ENCODE measurements at places on chromosomes 6 and 20. TPM values are rescaled to one million over a fixed set of nuclear protein-coding genes. Genes with fewer than 3 reads are reported as not detected.

DNA sequence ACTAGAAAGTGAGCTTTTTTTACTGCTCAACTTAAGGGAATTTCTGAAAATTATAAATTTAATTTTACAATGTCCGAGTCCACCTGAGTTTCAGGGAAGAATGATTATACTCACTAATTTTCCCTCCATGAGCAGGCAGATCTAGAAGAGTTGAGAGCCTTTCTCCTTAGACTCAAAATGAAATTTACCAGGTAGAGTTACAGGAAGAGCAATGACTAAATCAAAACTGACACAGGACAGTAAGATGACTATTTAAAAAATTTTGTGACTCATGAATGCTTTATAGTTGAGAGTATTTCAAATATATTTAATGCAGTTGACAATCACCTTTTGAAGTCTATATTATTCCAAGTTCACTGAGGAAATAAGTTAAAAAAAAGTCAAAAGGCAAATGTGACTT, 198.1 kb upstream of the NRSN1 start:
- DNase-seq, result no peak

DNA sequence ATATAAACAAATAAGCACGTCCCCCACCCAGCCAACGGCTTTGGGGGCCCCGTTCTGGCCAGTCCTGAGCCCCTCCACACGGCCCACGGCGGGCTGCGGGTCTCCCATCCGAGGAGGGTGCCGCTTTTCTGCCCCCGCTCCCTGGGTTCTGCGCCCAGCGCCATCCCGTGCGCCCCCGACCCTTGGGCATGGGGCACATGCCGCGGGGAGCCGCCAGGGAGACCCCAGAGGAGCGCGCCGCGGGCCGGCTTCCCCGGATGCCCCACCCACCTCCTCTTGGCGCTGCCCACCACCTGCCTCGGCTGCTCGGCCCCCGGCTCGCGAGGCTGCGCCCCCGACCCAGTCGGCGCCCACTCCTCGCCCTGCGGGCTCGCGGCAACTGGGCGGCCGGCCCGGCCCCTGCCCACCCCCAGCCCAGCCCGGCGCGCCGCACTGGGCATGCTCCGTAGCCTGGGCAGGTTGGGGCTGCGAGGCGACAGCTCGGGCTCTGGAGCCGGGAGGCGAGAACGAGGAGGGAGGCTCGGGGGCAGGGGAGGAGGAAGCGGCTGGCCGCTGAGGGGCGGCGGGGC, 570 bp upstream of the PLCB4 start:
- no peak for DNase-seq

DNA sequence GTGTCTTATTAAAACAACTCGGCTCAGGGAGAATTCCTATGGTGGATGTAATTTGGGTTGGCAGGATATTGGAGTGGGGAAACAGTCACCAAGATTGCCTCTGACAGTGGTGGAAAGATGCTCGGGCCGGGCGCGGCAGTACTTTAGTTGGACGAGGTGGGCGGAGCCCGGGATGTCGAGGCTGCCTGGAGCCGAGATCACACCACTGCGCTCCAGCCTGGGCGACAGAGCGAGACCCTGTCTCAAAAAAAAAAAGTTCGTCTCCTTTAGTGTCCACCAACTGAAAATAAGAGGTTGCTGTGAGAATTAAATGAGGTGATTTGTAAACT, 621 bp downstream of the NOL7 start:
- peak; percentile 53 for DNase-seq

DNA sequence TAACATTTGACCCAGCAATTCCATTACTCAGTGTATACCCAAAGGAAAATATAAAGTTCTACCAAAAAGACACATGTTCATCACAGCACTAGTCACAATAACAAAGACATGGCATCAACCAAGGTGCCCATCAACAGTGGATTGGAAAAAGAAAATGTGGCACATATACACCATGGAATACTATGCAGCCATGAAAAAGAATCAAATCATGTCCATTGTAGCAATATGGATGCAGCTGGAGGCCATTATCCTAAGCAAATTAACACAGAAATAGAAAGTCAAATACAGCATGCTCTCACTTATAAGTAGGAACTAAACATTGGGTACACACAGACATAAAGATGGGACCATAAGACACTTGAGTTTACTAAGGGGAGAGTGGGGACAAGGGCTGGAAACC, 441.9 kb upstream of the ID4 start:
- DNase-seq, result no peak

GRCh38 chr20:7703996-7704395, 236.3 kb downstream of the HAO1 start:
- no peak for DNase-seq

- DNase-seq, result no peak
Measured at GRCh38 chr20:34549291-34549928, 9.1 kb upstream of the MAP1LC3A start.

- no peak for DNase-seq
Measured at GRCh38 chr6:14883921-14884320, 361.9 kb upstream of the JARID2 start.

- DNase-seq, result no peak
Measured at GRCh38 chr20:63939061-63939935, 16.9 kb downstream of the UCKL1 start.

DNA sequence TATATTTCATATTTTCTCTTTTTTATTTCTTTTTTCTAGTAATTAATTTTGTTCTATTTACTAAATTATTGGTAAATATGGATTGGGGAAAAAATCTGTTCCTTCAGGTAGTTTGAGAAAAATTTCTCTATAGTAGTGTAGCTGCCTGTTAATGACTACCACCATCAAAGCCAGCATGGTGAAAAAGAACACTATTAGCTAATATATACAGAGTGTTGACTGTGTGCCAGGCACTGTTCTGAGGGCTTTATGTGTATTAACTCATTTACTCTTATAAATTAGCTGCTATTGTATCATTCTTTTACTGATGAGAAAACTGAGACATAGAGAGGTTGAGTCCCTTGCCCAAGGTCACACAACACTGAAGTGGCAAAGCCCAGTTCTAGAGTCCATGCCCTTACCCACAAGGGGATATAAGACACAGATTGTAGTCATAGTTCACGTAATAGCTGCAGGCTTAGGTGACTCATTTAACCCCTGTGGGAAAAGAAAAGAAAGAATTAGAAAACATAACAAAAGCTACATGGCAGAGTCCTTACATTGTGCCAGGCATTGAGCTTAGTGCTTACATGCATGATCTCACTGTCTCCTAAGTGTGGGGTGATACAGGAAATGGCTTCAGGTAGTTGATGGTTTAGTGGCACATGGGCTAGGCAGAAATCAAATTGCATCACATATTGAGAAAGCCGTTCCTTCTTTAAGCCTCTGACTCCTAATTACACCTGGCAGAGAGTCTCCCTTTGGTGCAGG, 12.2 kb upstream of the AKIRIN2 start:
- DNase-seq, result no peak

- peak; percentile 60 for DNase-seq
Measured at GRCh38 chr6:154555073-154555677, 44.7 kb upstream of the CNKSR3 start.

DNA sequence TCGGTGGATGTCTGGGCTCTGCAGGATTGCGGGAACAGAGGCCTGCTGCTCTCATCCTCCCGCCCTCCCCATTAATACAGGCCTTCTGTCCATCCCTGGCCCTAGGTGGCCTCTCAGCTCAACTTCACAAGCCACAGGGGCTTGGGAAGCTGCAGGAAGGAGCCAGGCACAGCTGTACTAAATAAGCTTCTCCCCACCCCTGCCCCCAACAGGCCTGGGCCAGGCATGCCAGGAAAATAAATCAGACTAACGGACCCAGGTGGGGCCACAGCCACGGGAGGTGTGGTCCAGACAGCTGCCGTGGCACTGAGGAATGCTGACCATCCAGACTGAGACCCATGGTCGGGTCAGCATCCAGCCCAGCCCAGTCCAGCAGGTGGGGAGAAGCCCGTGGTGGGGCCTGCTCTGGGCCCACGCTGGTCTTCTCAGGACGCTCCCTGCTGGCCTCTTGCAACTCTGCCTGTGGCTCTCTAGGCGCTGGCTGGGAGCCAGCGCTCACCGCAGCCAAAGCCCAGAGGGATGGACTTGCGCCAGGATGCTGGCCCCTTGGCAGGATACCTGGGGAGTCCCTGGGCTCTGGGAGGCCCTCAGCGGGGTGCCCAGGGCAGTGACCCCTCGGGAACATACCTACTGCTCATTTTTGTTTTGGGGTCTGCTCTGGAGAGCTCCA, 8.6 kb upstream of the YTHDF1 start:
- peak; percentile 79 for DNase-seq

DNA sequence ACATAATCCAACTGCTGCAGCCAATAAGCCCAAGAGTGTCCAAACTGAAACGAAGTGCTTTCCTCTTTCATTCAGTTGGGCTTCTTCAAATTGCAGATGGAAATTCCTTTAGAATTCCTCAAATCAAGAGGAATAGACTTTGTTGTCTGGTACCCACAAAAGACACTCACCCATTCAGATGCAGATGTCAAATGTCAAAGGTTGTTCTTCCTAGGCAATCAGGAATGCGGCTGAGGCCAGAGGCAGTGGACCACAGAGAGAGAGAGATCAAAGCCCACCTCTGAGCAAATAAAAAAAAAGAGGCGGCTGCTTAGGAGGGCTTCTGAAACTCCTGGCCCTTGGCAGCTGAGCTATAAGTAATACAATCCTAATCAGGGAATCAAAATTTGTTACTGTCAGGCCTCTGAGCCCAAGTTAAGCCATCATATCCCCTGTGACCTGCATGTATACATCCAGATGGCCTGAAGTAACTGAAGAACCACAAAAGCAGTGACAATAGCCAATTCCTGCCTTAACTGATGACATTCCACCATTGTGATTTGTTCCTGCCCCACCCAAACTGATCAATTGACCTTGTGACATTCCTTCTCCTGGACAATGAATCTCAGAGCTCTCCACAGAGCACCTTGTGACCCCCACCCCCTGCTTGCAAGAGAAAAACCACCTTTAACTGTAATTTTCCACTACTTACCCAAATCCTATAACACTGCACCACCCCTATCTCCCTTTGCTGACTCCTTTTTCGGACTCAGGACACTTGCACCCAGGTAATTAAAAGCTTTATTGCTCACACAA, 303.0 kb upstream of the GJE1 start:
- no peak for DNase-seq

GRCh38 chr6:155497273-155497672, 41.6 kb upstream of the NOX3 start:
- no peak for DNase-seq

DNA sequence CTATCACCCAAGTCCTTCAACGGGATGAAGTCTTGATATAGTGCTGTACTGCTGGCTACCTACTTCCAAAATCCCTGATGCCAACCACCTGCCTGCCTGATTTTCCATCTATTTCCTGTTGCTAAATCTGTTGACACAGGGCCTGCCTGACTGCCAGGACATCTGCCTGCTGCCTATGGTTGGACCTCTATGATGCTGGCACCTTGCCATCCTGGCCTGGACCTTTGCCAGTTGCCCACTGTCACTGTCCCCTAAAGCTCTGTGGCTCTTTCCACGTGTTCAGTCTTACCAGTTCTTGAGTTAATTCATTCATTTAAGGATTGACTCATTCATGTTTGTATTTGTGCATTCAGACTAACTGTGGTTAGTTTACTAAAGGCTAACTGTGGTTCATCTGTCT, 9.2 kb upstream of the RGS17 start:
- no peak for DNase-seq

- DNase-seq, result no peak
Measured at GRCh38 chr6:27374824-27375612, 13.5 kb upstream of the ZNF391 start.

- no peak for DNase-seq
Measured at GRCh38 chr6:85343428-85343827, 106.5 kb upstream of the NT5E start.

DNA sequence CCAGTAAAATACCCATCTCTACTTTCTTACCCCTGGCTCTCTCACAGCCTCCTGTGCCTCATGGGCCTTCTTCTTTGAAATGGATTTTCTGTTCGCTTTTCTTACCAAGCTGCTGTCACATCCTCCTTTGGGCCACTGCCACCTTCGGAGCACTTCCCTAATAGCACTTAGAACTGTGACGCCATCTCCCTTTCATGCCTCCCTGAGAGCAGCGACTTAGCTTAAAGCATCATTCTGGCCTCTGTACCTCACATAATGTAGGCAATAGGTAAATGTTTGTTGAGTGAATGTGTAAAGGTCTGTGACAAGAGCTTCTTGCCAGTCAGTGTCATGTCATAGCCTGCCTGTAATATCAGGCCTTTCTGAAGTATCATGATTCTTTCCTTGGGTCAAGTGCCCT, 78.8 kb downstream of the ADGRG6 start:
- DNase-seq, result no peak

- no peak for DNase-seq
Measured at GRCh38 chr6:38051819-38052434, 232.4 kb downstream of the ZFAND3 start.

DNA sequence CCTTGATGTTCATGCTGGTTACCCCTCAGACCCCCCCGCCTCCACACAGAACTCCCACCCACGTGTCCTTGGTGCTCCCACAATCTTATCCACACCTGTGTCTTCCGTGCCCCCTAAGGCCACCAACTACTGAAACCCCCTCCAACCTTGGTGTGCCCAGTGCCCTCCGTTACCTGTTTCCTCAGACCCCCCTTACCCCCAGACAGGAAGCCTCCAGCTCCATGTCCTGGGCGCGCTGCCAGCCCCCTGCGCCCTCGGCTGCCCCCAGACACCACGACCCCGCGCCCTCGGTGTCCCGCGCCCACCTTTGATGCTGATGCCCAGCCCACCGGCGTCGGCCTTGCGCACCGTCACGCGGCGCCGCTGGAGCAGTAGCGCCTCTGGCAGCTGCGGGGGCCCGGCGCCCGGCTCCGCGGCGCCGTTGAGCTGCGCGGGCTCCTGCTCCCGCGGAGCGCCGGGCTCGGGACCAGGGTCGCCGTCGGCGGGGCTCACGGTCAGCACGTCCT, 504 bp downstream of the SNTA1 start:
- no peak for DNase-seq

DNA sequence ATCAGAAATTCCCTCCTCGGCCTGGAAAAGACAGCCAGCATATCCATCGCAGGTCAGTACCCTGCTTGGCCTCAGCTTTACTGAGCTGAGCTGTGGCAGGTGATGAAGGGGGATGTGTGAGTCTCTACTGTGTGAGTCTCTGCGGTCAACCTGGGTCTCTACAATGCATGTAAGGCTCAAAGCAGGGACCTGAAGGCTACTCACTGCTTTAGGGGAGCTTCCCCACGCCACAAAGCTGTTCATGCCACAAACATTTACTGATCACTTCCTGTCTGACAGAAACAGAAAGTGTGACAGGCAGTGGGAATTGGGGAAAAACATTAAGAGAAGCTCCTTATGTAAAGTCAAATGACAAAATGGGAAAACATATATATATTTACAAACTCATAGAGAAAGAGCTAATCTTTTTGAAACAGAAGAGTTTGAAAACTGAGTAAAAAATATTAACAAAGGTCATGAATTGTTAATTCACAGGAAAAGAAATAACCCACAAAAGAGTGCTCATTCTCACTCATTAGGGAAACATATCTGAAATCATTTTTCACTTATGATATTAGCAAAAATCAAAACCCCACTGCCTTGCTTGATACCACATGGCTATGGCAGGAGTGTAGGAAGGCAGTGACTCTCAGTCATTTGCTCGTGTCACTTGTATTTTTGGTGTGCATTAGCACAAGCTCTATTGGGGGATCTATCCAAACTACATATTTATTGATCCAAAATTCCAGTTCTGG, 5.8 kb downstream of the BTN3A3 start:
- DNase-seq, result no peak

Gene RHAG
- not detected for total RNA-seq

Gene SLC22A1
- not detected for total RNA-seq

Gene OR2H2
- total RNA-seq, result not detected

Gene WFDC10B
- not detected for total RNA-seq

Gene DEFB124
- not detected for total RNA-seq

Gene SEL1L2
- not detected for total RNA-seq

Gene CTCFL
- total RNA-seq, result not detected

Gene CENPW
- total RNA-seq, result 114 TPM

Gene GSTA1
- 8.5 TPM for total RNA-seq

Gene CD83
- total RNA-seq, result 24.6 TPM

Gene LY86
- total RNA-seq, result not detected

Gene CST4
- total RNA-seq, result not detected

Gene ZSCAN31
- total RNA-seq, result 67.4 TPM

Measured in SJSA1 (cell line).